ENCODE measurements at places on chromosomes 16 and 17. TPM values are rescaled to one million over a fixed set of nuclear protein-coding genes. Genes with fewer than 3 reads are reported as not detected.

DNA sequence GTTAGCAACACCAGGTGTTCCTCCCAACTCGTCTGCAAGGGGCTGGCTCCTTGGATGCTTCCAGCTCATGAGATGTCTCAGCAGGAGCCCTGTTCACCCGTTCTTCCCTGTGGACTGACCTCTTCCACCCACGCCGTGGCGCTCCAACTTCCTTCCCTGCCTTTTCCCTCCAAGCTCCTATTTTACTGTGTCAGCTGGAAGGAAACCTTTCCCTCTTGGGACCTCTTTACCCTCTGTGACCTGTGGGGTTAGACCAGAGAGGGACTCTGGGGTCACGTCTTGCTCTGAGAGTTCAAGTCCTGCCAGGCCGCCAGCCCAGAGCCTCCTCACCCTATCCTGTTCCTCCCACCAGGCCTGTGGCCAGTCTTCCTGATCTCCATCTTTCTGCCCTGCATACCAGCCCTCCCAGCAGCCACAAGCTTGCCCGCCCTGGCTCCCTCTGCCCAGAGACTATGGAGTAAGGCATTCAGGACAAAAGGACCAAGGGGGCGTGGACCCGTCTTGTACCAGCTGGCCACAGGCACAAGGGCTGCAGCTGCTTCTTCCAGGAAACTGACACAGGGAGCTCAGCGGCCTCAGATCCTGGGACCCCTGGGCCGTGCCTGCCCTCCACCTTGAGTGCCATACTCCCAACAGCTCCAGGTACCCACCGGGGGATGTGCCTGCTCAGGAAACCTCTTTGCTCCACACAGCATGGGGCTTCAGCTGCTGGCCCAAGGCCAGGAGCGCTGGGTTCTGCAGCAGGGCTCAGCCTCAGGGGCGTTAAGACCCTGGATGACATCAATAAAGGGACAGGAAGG is 3.0 kb downstream of the PAQR4 start:
- DNase-seq: no peak

DNA sequence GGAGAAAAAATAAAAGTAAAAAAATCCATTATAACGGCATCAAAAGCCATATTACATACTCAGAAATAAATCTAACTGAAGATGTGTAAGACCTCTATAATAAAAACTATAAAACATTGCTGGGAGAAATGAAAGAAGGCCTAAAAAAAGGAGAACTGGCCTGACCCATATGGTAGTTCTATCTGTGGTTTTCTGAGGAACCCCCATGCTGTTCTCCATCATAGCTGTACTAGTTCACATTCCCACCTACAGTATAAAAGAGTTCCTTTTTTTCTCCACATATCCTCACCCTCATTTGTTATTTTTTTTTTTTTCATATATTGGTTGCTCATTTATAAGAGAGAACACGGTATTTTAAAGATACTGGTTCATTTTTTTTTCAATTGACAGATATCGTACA is 191.8 kb downstream of the STX8 start:
- DNase-seq: no peak

GRCh38 chr17:28169621-28170349 is 127.3 kb downstream of the NLK start:
- DNase-seq: no peak

DNA sequence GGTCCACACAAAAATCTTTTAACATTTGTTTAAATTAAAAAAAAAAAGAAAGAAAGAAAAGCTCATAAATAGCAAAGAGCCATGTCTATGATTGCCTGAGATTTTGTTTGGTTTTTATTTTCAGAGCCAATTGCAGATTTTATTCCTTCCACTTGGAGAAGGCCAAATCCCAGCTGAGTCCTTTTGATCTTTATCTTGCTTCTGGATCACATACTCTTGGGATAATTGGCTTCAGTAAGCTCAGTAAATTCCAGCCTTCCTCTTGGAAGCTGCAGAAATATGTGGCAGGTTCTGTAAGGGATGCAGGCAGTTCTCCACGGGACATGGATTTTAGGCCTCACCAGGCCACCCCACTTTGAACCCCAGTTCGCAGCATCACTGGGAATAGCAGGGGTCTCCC is 63.3 kb upstream of the TMC5 start:
- DNase-seq: no peak

- no peak for DNase-seq
These were observed 76.0 kb downstream of the WIPI1 start for GRCh38 chr17:68381076-68381900.

DNA sequence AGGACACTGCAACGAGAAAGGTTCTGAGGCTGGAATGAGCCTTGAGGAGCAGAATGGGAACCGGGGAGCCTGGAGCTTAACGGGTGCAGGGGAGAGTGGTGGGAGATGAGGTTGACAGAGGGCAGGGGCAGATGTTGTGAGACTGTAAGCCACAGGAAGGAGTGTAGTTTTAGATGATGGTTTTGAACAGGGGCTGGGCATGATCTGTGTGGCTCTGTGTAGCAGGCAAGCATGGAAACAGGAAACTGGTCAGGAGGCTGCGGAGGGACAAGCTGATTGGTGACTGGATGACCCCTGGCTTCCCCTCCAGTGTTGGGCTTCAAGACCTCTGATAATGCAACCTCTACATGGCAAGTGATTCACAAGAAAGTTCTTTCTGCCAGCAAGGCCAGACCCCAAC is 1.4 kb upstream of the CNGB1 start:
- no peak for DNase-seq

DNA sequence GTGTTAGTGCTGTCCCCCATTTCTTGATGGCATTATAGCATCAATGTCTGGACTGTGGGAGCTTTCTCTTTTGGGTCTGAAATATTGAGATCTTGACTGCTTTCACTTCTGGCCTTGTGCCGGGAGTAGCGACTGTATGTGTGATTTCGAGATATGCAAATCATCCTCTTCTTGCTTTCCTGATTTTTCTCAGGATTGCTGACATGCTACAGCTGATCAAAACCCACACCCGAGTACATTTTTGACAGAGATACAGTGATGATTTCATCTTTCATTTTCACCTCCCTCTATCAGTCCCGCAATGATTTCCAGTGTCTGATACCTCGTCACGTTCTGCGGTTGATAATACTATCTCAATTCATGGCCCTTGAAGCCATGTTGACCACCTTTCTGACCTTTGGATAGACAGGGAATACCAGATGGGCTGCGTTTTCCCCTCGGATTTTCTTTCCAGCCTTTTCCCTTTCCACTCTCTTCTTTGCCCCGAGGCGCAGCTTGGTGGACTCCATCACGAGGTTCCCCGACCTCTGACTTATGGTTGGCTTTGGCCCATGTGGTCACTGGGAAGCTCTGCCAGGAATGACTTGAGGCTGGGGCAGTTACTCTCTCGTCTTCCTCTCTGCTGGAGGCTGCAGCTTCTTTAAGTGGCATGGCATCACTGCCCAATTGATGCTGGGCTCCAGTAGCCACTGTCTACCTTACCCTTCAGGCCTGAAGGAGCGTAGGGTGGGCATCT is 184.4 kb downstream of the SNX29 start:
- DNase-seq: no peak

DNA sequence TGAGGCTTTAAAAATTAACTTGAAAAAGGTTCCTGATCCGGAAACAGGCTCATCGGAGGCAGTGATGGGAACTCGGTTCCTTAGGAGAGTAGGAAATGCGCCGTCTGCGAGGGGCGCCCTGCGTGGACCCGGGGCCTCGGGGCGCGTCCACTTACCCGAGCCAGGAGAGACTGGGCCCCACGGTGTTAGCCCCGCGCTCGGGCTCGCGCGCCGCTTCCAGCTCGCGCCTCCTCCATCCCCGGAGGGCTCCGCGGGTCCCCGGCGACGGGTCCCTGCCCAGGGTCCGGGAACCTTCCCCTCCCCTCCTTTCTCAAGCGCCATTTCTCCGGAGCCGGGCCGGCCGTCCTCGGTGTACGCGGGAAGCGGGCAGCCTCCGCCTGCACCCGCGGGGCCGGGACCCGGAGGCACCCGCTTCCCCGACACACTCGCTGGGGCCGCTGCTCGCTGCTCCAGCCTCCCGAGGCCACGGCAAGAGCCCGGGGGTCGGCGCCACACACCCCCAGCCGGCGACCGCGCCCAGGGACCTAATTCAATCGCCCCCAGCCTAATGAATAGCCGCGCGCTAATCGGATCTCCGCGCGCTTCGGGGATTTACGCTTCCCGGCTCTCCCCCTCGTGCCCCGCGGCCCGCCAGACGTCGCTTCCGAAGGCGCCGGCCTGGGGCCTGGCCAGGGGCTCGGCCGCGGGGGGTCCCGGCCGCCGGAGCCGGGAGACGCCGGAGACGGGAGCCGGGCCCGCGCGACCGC is 2.2 kb upstream of the BAHCC1 start:
- DNase-seq: no peak

DNA sequence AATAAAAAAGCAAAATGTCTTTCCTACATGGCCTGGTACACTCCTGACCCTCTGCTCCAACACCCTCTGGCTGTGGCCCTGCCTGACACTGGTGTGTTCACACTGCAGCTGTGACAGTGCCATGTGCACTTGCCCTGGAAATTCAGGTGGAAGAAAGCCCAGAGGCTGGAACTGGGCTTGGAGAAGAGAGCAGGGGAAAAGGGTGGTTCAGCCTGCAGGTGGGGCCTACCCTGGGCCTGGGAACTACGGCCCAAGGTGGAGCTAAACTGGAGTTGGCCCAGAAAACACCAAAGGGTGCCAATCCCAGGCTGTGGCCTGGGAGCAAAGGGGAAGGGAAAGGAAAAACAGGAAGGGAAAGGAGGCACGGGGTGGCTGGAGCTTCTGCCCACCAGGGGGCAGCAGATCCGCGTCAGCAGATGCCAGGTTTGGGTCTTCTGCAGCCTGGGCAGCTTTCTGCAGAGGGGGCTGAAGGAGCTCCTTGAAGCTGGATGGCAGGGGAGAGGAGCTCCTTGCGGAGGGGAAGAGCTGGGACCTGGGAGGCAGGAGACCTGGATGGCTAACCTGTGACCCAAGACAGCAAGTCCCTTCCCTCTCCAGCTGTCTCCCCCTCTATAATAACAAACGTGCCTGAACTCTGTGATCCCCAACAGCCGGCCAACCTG is 15.4 kb upstream of the CTCF start:
- DNase-seq: peak; percentile 66

DNA sequence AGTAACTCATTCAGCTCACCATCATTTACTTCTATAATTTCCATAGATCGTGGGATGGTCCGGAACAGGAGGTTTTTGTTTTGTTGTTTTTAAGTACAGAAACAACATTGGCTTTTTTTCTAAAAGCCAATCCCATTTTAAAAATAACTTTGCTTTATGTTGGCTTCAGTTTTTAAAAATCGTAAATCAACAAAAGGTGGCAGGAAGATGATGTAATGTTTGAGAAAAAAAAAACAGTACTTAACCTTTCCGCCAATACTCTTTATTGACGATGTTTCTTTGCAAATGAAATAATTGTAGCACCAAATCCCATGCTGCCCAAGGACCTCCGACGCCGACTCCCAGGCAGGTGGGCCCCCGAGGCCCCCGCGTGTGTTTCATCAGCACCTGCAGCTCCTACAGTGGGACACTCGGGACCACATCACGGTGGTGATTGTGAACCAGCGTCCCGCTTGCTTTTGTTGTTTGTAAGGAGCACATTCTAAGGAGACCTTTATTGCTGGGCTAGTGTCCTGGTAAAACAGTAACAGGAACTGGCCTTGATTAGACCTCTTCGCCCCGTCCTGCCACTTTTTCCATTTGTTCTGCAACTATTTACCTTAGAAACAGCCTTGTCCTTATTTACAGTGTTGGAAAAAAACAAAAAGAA is 140.2 kb upstream of the CHMP6 start:
- DNase-seq: no peak

GRCh38 chr17:47278561-47278960 is 24.9 kb downstream of the ITGB3 start:
- DNase-seq: no peak

- no peak for DNase-seq
These were observed 1.8 kb upstream of the JMJD8 start for GRCh38 chr16:685967-686366.

- DNase-seq: no peak
These were observed 19.3 kb downstream of the CMTM3 start for GRCh38 chr16:66623755-66624154.

GRCh38 chr17:78525511-78526160 is 51.6 kb downstream of the DNAH17 start:
- DNase-seq: no peak

DNA sequence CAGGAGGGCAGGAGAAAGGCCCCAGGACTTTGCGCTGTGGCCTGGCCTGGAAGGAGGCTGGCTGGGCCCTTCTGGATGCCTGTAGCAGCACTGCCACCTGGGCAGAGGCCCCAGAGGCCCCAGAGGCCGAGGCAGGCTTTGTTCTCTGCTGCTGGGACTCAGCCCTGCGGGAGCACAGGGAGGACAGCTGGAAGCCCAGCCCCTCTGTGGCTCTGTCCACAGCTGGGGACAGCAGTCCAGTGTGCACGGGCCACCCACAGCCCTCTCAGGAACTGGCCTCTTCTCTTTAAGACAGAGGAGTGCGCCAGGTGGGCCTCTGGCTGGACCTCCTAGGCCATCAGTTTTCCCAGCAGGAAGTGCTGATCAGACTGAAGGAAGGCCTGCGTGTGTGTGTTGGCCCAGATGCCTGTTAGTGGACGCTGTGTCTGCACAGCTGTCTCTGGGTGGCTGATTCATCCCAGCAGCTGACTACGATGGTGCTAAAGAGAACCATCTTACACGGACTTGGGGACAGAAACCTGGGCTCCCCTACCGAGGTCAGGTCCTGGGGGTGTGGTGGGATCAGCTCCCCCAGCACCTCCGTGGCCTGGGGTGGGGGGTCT is 26.9 kb upstream of the ZNF750 start:
- DNase-seq: no peak

DNA sequence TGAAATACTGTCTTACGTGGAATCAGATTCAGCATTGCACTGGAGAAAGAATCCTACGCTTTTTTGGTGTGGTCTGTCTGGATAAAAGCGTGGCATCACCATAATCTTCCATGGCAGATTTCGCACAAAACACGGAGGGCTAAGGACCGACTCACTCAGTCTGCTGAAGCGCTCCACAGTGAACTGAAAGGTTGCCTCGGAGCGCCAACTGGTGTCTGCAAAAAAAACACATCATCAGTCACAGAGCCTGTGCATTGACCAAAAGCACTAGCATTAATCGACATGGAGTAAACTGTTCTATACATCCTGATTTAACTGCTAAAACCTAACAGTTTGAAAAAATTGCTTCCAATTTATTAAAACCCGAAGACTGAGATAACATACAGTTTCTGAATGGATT is 40.5 kb downstream of the USP7 start:
- no peak for DNase-seq

DNA sequence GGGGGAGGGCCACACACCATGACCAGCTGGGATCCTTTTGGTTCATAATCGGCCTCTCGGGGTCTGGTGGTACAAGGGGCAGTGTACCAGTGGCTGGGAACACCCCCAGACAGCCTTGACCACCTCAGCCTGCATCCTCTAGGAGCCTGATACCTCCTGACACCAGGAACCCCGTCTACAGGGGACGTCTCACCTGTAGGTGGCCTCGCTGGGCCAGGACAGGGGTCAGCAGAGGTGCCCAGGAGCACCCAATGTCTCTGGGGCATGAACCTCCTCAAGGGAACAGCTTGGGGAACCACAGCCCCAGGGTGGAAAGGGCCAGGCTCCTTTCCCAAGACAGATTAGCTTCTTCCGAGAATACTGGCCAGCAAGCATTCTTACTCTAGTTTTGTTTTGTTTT is 2.5 kb upstream of the METRNL start:
- no peak for DNase-seq

- DNase-seq: no peak
These were observed 191.7 kb downstream of the PRKCB start for GRCh38 chr16:24027466-24027865.

GRCh38 chr17:36975922-36976515 is 27.3 kb downstream of the AATF start:
- no peak for DNase-seq

The ABAT gene
- total RNA-seq: 110 TPM

The SAMD14 gene
- 21.2 TPM for total RNA-seq

The MAP2K6 gene
- 30.6 TPM for total RNA-seq

The RAB37 gene
- 0.82 TPM for total RNA-seq

The FOXO3B gene
- 9.4 TPM for total RNA-seq

The ZP2 gene
- not detected for total RNA-seq

The SHISA9 gene
- 13.9 TPM for total RNA-seq

The SEC14L1 gene
- total RNA-seq: 56.3 TPM
